ENCODE measurements at places on chromosomes 2 and 18.

DNA sequence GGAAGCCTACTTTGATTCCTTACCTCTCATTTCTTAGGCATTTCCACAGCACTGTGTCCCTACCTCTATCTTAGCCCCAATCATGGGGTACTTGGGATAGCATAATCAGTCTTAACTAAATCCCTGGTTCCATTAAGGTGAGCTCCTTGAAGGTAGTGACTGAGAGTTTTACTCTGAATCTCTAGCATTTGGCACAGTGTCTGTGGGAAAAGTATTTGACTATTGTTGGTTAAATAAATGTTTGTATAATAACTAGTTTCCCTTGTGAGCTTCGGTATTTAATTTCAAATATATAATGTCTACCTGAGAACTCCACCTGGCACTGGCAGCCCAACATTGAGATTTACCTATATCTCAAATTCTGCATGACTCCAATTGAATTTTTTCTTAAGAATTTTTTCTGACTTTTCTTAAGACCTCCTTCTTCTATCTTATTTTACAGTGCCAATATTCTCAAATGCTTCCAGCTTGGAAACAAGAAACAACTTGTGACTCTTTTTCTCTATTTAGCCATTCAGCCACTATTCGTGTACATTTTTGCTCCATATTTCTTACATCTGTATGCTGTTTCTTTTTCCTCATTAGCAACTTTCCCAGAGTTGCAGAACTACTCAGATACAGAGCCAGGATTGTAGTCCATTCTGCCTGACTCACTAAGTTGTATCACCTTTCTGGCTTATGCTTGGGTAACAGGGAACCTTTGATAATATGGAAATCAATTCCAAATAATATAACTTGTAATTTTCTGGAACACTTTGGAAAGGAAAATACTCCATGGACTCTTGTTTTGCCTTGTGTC is 214.0 kb upstream of the NT5C1B start:
- DNase-seq: no peak

GRCh38 chr2:9797681-9798556 is 45.4 kb upstream of the TAF1B start:
- DNase-seq: no peak

- no peak for DNase-seq
Observed at GRCh38 chr18:37328946-37329719, 236.5 kb downstream of the CELF4 start.

GRCh38 chr2:144559681-144560080 is 39.8 kb upstream of the ZEB2 start:
- DNase-seq: no peak

GRCh38 chr2:163471947-163472346 is 263.9 kb downstream of the FIGN start:
- no peak for DNase-seq

GRCh38 chr2:15588329-15588919 is 3.2 kb upstream of the DDX1 start:
- DNase-seq: peak; percentile 49

- DNase-seq: no peak
Observed at GRCh38 chr2:200242570-200242969, 63.9 kb upstream of the SPATS2L start.

- no peak for DNase-seq
Observed at GRCh38 chr18:75378376-75379315, 48.9 kb downstream of the SMIM21 start.

- DNase-seq: no peak
Observed at GRCh38 chr2:223956300-223956699, 963 bp upstream of the MRPL44 start.

DNA sequence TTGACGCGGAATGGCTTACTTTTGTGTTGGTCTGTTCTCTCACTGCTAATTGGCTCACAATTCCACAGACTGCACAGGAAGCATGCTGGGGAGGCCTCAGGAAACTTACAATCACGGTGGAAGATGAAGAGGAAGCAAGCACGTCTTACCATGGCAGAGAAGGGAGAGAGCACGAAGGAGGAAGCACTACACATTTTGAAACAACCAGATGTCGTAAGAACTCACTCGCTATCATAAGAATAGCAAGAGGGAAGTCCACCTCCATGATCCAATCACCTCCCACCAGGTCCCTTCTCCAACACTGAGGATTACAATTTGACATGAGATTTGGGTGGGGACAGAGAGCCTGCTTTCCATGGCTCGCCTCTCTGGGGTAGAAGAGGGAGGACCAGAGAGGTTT is 106.2 kb downstream of the KCNF1 start:
- DNase-seq: peak; percentile 60

DNA sequence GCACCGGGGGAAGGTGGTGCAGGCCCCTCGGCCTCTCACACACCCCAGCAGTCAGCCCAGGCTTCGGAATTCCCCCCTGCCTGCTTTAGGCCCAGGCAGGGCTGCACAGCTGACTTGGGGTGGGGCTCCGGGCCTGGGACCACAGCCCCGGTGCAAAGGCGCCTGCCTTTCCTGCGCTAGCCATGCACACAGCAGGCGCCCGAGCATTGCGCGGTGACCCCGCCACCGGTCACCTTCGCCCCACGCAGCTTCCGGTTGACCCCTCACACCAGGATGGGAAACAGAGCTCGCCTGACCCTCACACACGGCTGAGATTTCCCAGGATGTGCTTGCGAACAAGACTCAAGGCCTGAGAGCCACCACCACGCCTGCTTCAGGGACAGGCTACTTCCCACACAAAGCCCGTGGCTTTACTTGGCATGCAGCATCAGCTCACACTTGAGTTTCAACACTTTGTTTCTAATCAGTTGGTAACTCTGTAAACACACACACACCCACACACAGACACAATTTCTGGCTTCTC is 46.0 kb downstream of the SLC66A2 start:
- peak; percentile 50 for DNase-seq

DNA sequence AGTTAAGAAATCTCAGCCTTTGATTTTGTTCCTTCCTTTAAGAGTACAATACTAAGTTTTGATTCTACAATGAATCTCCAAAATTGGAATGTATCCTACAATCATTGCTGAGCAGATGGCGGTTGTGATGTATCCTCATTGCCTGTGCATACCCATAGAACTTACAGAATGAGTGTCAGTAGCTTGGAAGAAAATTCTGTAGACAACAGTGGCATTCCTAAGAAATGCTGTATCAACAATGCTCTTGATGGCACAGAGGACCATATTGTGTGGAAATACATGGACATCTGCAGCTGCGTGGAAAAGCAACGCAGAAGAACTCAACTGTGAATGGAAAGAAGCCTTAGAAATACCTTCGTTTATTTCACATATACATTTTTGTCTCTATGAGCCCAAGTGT is 30.2 kb downstream of the GAREM1 start:
- no peak for DNase-seq

GRCh38 chr18:79403723-79404566 is 8.2 kb downstream of the NFATC1 start:
- DNase-seq: no peak

DNA sequence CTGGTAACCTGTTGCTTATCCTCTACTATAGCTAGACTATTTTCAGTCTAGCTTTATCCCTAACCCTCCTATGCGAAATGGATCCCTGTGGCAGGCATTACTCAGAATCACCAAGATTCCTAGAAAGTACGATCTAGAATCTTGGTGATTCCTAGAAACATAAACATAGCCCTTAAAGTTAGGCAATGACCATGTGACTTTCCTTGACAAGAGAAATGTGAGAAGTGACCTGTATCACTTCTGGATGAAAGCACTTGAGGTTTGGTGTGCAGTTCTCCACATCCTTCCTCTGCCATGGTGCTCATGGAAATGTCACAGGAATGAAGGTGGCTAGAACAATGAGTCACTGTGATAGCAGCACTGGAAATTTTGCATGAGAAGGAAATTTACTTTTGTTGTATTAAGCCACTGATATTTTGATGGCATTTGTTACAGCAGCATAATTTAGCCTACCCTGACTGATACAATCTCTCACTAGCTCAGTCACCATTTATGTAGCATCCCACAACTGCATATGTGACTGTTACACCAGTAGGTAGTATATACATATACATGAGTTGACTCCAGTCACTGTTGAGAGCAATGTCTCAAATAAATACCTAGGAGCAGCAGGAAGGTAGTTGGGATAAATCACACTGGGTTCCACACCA is 68.3 kb upstream of the MAPRE2 start:
- no peak for DNase-seq

GRCh38 chr2:50714089-50714488 is 317.8 kb downstream of the NRXN1 start:
- DNase-seq: no peak

DNA sequence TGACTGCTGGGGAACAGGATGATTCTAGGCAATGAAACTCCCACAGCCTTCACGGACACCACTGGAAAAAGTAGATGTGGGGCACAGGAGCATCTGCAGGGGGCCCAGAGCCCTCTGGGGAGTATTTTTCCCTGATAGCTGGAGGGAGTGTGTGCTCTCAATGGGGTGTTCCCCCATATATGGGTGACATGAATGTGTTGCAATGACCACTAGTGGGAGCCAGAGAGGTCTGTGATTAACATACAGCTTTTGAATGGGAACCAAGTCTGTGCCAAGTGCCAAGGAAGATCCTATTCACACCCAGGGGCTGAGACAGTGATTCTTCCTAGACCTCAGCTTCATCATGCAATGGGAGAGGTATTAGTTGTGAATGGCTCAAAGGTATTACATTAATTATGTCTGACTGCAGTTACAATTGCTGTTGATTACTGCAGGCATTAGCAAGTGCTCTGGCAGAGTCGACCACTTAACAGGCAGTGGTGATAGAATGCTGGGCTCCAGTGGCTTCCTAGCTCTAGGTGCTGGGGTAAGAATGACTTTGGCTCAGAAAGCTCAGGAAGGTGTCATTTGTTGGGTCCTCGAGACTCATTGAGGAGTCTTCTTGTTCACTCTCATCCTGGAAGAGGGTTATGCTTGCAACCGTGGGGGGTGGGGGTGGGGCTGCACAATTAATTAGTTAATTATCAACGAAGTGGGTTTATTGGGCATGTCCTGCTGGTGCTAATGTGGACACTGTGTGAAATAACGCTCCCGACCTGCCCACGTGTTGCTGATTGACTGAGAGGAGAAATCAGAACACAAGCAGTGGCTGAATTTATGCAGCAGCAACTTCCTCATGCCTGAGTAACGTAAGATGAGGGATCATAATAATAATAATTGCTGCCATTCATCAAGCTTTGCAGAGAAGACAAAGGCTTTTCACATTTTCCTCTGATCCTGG is 194.1 kb downstream of the CLIP4 start:
- DNase-seq: peak; percentile 79

DNA sequence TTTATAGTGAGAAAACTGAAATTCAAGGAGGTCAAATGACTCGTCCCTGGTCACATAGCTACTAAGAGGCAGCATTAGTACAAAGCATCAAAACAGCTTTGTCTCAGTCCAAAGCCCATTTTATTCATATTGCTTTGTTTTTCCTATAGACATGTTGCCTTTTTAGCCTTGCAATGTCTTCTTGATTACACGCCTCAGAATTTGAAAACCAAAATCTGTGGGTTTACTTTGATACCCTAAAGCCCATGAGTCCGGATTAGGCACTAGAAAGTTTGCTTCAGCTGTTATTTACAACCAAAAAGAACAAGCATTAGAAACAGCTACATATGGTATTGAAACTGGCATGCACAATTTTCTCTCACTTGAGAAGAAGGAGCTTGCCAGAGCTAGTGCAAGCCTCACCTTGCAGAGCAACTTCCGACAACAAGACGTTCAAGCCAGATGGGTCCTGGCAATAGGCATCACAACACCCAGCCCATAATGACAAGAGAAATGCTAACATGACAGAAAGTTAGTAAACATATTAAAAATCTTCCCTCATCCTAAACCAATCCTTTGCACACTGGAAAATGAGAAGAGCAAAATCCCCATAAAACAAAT is 276.8 kb downstream of the RIT2 start:
- no peak for DNase-seq

DNA sequence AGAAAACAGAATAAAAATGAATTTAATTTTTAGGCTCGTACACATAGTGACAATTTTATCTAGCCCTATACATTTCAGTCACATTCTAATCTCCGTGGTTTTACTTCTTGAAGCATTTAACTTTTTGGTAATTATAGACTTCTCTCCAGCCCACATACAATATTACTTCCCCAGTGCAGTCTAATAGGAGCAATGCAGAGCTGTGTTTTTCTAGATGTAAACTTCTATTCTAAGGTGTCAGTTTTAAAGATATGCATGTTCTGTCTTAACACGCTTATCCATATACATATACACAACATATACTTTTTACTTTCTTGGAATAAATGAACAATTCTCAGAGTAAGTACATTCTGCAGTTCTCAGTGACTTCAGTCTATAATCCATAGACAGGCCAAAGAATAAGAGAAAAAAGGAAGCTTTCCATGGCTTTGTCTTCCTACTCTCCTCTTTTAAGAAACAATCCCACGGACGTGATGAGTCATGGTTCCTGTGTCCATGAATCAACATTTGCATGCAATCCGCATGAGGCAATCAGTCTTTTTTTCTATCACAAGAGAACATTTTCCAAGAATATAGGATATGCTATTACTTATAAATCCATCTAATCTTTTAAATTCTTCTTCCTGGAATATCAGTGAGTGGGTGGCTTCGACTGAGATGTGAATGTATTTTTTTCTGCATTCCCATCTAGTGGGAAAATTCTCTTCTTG is 42.8 kb downstream of the CCDC102B start:
- DNase-seq: peak; percentile 94

- no peak for DNase-seq
Observed at GRCh38 chr2:107502539-107502938, 324.2 kb upstream of the RGPD4 start.

DNA sequence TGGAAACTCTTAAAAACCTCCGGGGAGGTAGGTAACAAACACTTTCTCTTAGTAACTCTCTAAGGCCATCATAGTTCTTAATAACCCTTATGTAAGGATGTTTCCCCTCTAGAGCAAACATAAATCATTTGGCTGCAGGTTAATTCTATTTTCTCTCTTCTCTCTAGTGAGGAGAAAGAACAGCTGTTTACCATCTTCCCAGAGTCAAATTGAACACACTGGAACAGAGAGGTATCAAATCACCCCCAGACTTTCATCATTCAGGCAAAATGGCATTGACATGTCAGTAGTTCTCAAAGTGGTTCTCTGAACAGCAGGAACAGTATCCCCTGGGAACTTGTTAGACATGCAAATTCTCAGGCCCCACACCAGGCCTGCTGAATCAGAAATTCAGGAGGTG is 240.7 kb downstream of the MEIS1 start:
- DNase-seq: no peak

GRCh38 chr2:168137510-168138180 is 109.8 kb downstream of the STK39 start:
- DNase-seq: no peak

DNA sequence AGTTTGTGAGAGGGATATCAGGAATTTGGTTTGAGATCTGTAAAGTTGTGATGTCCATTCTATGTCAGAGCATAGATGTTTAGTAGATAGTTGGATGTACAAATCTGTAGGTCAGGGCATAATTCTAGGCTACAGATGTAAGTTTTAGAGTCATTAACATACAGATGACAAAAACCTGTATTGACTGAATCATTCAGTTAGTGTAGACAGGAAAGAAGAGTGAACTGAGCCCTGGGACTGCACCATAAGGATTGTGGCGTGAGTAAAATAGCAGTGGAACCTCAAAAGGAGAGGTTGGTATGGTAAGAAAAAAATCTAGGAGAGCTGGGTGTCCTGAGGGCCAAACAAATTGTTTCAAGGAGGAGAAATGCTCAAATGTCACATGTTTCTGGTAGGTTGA is 73.1 kb upstream of the RPRM start:
- no peak for DNase-seq

- no peak for DNase-seq
Observed at GRCh38 chr2:11651856-11652548, 18.0 kb downstream of the NTSR2 start.

- peak; percentile 58 for DNase-seq
Observed at GRCh38 chr18:5542515-5543035, 1.2 kb downstream of the EPB41L3 start.

Data from inflammatory macrophage (primary cell).